IMR-90 (cell line): ENCODE measurements at places on chromosomes 4 and X. TPM values are rescaled to one million over a fixed set of nuclear protein-coding genes. Genes with fewer than 3 reads are reported as not detected.

Gene CLDN2
- total RNA-seq, result not detected in 2 replicates

Gene GABRG1
- total RNA-seq, result not detected in 2 replicates

Gene PPEF2
- total RNA-seq, result not detected in 2 replicates

Gene BOD1L1
- total RNA-seq, result 26.9 and 34.4 TPM in 2 replicates

Gene PNMA5
- total RNA-seq, result not detected in 2 replicates

Gene MAOA
- total RNA-seq, result 0.36 and 0.56 TPM in 2 replicates

Gene DMRTC1
- total RNA-seq, result not detected in 2 replicates

Gene PDZD11
- total RNA-seq, result 66.4 and 84.1 TPM in 2 replicates

Gene CT45A3
- total RNA-seq, result not detected in 2 replicates

DNA sequence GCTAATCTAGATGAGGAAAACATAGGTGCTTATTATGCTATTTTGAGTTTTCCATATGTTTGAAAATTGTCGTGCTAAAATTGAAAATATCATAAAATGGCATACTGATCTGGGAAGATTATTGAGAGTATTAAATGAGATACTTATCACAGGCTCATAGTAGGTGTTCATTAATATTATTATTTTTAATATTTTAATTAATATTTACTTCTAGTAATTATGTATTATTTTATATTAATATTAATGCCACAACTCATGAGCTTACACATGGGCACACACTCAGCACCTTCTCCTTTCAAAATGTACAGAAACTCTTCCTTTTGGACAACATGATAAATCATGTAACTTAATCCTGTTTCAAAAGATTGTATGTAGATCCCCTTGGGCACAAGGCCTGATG lies 223.6 kb downstream of the RAB28 start:
- DNase-seq, result no peak

- no peak for DNase-seq
Observed at GRCh38 chr4:45946699-45947098, 177.2 kb downstream of the GABRG1 start.

GRCh38 chr4:168541266-168541953 lies 44.6 kb downstream of the PALLD start:
- peak; percentile 70 for DNase-seq

GRCh38 chr4:4386736-4387392 lies at the start of gene NSG1:
NSG1 (plus strand) TSS chr4:4387102; CDS start chr4:4387630, 528 bp downstream.
- DNase-seq, result peak; percentile 18

DNA sequence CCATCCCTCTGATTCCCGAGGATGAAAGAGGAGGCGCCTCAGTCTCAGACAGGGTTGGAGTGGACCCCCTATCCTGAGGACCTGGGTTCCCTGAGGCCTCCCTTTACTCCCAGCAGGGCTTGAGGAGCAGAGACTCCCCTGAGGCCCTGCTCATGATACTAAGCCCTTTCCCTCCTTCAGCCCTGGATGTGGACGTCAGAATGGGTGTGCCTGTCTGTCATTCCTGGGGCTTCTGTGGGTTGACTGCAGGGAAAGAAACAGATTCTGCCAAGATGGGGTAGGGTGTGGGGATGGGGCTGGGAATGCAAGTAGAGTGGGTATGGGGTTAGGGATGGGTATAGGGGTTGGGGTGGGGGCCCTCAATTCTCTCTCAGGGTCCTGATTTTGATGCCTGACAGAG lies 21.1 kb downstream of the MAGEA10 start:
- no peak for DNase-seq

DNA sequence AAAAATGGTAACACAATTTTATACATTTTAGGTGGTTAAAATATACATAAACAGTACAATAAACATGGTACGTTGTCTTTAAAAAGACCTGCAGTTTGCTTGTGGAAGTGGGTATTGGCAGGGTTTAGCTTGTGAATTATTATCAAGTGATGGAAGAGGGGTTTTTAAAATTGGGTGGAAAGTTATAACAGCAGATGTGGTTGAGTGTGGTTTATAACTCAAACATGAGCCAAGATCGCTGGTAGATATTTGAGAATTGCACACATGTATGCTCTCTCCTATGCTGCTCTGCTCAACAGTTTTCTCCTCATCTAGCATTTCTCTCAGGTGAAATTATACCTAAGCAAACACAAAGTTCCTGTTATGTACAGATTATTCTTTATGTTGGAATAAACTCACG lies 14.0 kb downstream of the EPGN start:
- DNase-seq, result no peak

- no peak for DNase-seq
Observed at GRCh38 chrX:118773782-118774181, 46.4 kb downstream of the IL13RA1 start.

GRCh38 chrX:130555341-130555740 lies 153.6 kb downstream of the RBMX2 start:
- no peak for DNase-seq

DNA sequence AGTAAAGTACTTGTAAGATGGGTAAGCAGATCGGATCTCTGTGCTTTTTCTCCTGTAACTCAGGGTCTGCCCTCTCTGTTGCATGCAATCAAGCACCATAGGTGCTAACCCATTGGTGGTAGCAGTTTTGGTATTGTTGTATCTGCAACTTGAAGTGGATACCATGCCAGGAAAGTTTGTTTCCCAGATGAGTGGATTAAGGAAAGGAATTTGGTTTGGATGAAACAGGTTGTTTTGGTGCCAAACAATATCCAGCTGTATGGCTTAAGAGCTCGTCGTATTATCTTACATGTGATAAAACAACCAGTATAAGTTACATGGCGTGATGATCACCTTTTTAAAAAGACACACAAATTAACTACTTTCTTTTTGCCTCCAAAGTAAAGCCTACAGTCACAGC lies 280.9 kb upstream of the TENM3 start:
- DNase-seq, result no peak

DNA sequence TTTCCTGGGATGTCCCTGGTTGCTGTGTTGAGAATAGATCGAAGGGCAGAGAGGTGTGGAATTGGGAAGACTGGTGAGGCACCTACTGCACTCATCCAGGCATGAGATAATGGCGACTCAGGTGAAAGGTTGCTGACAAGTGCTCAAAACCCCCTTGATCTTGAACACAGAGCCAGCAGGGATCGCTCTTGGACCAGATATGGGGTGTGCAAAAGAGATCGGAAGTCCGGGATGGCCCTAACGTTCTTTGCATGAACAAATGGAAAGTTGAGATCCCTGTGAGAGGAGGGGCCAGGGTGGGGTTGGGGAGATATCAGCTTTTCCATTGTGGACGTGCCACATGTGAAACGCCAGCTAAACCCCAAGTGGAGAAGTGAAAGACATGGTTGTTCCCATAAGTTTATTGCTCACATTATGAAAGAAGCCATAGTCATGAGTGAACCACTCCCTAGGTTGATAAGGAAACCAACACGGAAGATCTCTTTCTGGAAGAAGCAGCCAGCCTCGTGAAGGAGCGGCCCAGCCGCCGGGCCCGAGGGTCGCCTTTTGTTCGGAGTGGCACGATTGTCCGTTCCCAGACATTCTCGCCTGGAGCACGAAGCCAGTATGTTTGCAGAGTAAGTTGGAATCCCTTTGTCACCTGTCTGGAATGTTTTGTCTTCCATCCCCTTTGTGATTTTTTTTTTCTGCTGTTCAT lies 22.6 kb upstream of the CLCN4 start:
- DNase-seq, result no peak

DNA sequence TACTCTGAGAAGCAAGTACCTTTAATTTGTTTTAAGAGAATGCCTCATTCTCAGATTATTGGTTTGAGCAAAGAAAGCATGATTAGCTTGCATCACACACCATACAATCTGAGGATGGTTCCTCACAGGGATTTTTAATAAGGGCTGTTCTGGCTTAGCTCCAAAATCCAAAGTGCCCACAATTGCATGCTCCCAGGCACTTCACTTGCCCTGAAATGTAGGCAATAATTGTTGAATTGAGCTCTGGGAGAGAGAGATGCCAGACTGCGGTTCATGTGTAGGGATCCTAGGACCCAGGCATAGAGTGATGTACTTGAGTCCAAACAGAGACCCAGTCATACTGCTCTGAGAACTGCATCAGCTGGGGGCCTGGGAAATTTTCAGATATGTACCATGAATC lies 358.4 kb upstream of the CXorf51B start:
- no peak for DNase-seq

DNA sequence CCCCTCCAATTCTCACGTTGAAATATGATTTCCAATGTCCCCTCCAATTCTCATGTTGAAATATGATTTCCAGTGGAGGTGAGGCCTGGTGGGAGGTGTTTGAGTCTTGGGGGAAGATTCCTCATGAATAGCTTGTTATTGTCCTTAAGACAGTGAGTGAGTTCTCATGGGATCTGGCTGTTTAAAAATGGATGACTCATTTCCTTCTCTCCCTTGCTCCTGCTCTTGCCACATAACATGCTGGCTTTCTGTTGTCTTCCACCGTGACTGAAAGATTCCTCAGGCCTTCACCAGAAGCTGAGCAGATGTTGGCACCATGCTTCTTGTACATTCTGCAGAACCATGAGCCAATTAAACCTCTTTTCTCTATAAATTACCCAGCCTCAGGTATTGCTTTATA lies 346.8 kb upstream of the TECRL start:
- no peak for DNase-seq

- DNase-seq, result no peak
Observed at GRCh38 chrX:110267874-110268273, 50.0 kb downstream of the AMMECR1 start.

DNA sequence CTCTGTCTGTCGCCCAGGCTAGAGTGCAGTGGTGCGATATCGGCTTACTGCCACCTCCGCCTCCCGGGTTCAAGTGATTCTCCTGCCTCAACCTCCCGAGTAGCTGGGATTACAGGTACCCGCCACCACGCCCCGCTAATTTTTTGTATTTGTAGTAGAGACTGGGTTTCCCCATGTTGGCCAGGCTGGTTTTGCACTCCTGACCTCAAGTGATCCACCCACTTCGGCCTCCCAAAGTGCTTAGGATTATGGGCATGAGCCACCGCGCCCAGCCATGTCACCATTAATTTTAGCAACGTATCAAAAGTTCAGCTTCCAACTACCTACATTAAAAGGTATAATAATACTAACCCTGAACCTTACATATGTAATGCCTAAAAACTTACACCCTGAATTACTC lies 940 bp upstream of the UTP3 start:
- no peak for DNase-seq

DNA sequence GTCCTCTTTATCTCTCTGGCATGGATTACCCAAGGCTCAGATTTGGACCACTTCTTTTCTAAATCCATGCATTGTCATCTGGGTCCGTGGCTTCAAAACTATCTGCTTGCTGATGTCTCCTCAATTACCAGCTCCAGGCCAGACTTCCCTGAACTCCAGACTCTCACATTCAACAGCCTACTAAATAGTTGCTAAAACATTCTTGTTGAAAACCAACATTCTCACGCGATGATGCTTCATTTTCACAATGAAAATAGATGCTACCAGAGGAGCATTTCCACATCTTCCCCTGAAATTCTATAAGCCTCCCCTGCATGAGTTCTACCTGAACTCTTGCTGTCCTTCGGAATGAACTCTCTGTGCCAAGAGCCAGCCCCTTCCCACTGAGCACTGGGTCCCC lies 5.2 kb upstream of the TLR6 start:
- DNase-seq, result no peak

GRCh38 chrX:115214151-115214550 lies 19.7 kb downstream of the LRCH2 start:
- no peak for DNase-seq

GRCh38 chrX:103533511-103534216 lies 14.4 kb upstream of the RAB40A start:
- peak; percentile 65 for DNase-seq

- peak; percentile 68 for DNase-seq
Observed at GRCh38 chr4:20137176-20137575, 114.5 kb upstream of the SLIT2 start.

- no peak for DNase-seq
Observed at GRCh38 chrX:112664924-112665323, 14.8 kb downstream of the LHFPL1 start.

DNA sequence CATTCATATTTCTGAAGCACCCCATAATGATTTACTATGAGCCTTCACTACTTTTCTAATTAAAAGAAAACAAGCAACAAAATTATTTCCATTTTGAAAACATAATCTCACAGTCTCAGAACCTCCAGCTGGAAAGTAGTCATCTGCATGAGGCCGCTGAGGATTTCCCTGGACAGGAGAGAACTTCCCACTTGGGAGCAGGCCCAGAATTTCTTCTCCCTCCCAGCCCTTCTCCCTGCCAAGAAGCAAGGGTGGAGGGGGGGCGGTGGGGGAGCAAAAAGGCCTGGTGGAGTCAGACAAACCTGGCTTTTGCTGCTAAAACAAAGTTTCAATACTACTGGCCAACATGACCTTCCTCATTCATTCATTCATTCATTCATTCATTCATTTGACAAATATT lies 167.3 kb downstream of the PJA1 start:
- peak; percentile 83 for DNase-seq

DNA sequence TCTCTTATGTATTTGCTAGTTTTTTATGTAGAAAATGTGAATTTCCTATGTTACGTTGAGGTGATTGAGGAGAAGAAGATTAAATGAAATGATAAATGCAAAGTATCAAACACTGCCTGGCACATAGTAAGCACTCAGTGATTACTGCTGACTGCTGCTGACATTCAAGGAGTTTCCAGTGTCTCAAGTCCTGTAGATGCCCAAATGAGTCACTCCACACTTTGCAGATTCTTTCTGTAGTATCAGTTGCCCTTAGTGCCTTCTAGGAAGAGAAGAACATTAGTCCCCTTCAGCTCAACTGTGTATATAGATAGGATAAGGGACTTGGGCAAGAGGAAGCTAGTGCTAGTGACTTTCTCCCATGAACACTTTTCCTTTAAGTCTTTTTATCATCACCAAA lies 240.5 kb upstream of the TEX13A start:
- DNase-seq, result no peak

DNA sequence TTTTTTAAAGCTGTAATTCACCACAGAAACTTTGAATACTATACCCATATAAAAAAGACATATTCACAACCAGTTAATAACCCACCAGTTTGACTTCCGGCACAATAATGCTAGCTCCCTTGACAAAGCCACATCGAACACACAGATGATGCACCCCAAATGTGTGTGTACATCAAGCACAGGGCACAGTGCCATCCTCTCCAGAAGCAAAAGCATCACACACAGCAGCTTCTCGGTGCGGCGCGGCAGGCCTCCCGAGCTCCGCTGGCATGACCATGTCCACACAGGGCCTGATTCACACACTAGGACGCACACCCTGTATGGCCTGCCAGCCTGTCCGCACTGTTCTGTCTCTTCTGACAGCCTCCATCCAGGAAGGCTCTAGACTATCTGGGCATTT lies 88.0 kb downstream of the LEF1 start:
- no peak for DNase-seq

- peak; percentile 19 for DNase-seq
Observed at GRCh38 chrX:17606231-17606630, 131.1 kb upstream of the SCML1 start.

DNA sequence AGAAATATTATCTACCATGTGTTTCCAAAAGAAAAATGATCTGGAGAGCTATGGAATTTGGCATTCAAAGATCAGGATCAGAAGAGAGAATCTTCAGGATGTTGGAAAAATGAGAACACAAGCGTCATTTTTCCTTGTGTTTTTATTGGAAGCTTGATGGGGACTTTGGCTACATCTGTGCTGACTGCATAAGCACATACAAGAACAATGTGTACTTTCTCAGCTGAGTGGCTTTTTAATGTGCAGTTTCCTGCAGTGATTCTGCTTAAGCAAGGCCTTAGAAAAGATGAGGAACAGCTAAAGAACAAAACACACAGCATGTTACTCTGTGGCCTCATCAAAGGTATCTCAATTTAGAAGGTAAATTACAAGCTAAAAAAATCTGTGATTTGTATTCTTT lies 1039.9 kb downstream of the GLUD2 start:
- DNase-seq, result no peak

GRCh38 chr4:186743261-186743660 lies 19.6 kb upstream of the FAT1 start:
- no peak for DNase-seq
